T follicular helper cell (primary cell): ENCODE measurements at places on chromosomes 1 and 21.

DNA sequence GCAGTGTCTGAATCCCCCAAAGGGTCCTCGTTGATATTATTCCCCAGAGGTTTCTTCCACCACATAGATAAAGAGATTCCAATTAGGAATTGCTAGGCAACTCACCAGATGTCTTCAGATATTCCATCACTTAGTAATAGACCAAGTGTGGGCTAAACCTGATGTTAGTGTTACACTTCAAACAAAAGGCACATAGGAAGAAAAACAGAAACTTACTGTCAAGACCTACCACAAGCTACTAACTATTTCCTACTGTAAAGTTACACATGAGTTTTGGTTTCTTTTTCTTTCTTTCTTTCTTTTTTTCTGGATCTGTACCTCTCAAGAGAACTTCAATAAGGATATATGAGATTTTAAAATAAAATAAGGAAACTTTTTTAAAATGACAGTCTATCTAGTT is 879.1 kb upstream of the NEGR1 start:
- no peak for DNase-seq

DNA sequence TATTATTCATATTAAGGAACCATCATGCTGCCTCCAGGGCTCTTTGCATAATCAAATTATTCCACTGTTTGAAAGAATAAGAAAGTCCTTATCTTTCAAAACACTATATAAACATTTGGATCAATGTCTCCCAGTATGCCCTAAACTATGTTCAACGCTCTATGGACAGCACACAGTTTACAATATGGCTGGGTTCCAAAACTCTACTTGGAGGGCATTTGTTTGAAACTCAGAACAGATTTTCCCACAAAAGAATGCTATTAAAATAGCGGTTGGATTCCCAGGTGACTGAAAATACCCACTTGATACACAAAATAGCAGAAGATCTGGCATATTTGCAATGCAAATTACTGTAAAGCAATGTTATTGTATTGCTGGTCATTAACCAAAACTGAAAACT is 3.2 kb downstream of the HAO2 start:
- DNase-seq: no peak

GRCh38 chr1:25673456-25673855 is 56.9 kb downstream of the MAN1C1 start:
- no peak for DNase-seq

- DNase-seq: no peak
Observed at GRCh38 chr1:77378723-77379535, 97.1 kb downstream of the AK5 start.
